Activated CD4-positive, alpha-beta T cell treated with anti-CD3 and anti-CD28 coated beads, Interleukin-2, amount 50 U/mL, for 4 hours (primary cell): ENCODE measurements at places on chromosomes 6 and 20.

- no peak for DNase-seq
Observed at GRCh38 chr6:111767752-111768430, 105.4 kb downstream of the FYN start.

GRCh38 chr6:150638765-150639164 is 39.1 kb downstream of the PLEKHG1 start:
- DNase-seq: no peak

DNA sequence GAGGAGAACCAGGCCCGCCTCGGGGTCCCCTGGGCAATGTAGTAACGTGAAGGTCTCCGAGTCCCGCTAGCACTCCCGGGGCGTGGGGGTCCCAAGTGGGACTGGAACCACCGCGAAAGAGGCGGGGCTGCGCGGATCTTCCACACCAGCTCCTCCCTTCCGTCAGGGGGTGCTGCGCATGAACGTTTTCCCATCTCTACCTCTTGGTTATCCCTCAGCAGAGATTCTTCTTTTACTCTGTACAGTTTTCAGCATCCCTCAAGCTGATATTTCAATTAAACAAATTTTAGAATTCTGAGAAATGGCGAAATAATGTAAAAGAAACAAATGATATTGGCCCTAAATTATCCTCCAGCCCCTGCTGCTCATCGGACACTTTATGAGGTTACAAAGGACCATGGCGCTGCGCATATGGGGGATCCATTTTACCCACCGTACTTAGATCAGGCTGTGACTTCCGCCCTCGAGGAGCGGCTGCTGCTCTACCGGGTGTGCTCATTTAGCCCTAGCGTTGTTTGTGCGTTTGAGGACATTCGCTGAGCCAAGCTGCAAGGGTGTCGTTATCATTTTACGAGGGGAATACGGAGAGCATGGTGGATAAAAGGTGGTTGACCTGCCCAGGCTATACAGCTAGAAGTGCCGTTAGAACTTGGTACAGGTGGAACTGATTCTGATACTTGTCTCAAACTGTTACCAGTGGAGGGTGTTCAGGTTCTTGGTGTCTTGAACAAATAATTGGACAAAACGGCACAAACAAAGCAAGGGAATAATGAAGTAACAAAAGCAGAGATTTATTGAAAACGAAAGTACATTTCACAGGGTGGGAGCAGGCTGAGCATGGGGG is 75.2 kb upstream of the CHD6 start:
- peak; percentile 70 for DNase-seq

GRCh38 chr6:167412506-167412905 is 87.6 kb downstream of the TTLL2 start:
- no peak for DNase-seq

GRCh38 chr6:149217466-149217888 is 100.0 kb upstream of the TAB2 start:
- DNase-seq: no peak

DNA sequence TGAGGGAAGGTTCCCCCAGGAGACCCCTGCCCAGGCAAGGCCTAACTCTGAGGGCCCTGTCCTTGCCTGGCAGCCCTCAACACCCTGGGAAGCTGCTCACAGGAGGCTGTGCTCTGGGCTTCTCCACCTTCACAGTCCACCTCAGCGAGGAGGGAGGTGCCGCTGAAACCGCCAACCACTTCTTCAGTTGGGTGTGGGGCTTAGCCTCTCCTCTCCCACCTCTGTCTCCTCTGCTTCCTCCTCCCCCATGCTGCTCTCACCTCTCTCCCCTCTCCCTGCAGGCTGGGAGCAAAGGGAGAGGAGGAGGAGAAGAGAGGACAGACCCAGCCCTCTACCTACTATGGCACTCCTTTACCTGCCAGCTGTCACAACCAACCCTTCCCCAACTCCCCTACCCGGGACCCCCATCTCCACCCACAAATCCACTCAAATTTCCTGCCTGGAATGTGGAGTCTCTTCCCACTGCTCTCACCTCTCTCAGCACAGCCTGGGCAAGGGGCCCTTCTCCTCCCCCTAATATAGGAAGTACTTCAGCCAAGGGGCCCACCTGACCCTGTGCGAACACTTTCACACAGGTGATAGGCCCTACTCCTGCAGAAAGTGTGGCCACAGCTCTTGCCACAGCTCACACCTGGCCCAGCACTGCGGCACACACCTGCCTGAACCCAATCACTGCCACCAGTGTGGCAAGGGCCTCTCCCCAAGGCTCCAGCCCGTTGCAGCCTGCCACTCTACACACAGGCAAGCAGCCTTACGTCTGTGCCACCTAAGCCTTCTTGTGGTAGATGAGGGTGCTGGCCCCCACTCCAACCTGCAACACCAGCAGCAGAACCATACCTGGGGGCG is 7.2 kb downstream of the RING1 start:
- DNase-seq: no peak

DNA sequence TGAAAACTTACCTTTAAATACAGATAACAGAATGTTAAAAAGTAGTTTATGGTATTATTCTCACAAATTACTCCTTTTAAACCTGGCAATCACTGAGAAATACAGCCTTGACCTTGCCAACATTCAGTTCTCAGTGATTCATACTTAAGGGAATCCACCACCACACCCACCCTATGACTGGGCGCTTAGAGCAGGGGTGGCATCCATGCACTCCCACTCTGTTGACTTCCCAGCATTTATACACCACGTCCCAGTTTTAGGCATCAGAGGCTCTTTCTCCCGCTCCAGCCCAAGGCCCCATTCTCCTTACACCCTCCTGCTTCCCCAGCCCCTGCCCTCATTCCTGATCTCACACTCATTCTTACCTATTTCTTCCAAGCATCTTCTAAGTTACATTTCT is 16.3 kb downstream of the TRAF3IP2 start:
- no peak for DNase-seq

DNA sequence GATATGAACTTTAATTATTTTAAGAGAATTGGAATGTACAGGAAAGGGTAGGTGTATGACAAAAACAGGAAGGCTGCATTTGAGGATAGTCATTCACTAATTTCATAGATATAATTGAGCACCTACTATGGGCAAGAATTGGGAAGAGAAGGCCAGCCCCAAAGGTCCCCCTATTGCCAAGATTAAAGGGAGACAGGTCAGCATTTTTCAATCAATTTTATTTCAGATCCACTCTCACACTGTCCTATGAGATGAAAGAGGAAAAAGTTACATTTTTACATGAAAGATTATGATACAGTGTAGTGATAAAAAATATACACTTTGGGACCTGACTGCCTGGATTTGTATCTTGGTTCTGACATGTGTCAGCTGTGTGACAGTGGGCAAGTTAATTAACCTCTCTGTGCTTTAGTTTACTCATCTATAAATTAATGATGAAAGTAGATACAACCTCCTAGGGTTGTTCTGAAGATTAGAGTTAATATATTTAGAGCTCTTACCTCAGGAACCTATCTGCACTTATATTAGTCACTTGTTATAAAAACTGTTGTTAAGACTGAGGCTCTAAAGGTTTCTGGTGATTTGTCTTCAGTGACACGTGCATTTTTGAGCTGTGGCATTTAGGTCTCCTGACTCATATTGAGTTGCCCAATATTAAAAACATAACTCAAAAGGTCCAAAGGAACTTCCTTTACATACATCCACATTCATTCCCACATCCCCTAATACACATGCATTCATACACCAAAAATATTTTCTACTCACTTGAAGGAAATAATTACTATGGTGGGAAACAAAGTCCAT is 45.7 kb downstream of the SCGN start:
- DNase-seq: no peak

DNA sequence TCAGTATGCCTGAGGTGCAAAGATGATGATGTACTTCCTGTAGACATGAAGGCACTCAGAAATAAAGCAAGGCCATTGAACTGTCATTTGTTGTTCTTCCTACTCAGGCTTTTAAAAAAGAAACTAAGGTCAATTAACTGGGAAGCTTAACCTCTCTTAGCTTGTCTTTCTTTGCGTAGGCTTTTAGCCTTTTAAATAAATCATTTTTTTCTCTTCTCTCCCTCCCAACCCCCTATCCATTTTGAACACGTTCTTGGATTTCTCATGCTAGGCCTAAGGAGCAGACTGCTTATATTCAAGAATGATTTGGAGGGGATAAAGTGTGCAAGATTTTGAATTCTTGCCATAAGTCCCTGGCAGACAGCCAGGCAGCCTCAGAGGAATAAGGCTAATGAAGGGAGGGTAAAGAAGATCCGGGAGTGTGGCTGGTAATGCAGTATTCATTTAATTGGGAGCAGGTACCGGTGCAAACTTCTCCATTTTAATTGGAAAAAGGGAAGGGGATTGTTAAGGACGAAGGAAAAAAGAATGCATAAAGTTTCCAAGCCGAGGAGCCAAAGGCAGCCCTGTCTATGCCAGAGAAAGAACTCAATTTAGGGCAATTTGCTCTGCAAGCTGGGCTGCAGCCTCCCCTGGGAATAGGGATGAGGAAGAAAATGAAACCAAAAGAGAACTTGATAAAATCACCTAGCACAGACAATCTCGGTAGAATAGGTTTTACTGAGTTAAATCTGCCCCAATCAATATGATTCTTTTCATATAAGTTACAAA is 343.8 kb upstream of the MMS22L start:
- DNase-seq: no peak

- DNase-seq: no peak
Observed at GRCh38 chr6:150897400-150897943, 32.0 kb downstream of the MTHFD1L start.

DNA sequence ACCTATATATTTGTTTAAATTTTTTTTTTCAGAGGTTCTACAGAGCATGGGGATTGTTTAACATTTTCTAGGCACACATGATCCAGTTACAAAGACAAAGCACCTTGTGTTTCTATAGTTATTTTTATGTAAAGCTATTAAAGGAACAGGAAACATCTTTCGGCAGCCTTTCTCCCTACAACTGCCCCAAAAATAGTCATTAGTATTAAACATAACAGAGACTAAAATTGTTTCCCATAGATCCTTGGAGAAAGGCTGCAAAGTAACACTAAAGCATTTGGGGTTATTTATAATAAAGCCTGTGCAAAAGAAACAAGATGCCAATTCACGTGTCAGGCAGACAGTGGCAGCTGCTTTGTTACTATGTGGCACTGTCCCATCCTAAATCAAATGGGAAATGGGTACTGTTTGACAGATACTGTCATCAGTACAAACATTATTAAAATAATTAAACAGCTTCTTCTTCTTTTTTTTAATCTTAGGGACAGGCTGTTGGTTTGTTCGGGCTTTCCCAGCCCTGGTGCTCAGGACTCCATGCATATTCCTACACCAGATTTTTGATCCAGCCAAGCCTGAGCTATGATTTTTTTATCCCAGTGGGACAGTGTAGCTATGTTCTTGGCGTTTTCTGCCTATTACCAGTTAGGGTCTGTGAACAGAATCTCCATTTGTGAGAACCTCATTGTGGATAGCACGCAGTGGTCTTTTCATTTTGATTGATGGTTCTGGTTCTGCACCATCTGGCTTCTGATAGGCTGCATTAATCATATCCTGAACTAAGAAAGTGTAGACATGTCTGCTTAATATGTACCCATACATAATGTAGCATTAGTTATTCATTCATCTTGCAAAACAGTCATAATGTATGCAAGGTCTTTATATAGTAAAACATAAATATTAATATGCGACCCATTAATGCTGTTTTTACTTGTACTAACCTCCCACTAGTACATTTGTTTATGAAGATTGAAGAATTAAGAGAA is 460.4 kb upstream of the SOX4 start:
- DNase-seq: no peak

DNA sequence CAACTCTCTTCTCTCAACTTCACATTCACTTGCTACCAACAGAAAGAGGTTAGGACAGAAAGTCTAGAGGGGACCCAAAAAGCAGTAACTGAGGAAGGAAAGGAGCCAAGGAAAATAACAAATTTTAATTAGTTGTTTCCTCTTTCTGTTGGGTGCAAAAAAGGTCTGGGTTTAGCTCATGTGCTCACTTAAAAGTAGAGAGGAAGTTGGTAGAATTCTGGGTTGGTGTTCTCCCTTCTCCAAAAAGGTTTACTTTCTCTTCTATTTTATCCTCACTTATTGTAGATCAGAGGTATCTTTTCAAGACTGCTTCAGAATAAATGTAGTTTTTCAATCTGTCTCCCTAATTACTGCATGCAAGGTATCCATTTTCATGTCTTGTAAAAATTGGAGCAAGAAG is 42.8 kb downstream of the MAP3K7 start:
- no peak for DNase-seq

- no peak for DNase-seq
Observed at GRCh38 chr20:41249411-41250281, 67.9 kb downstream of the ZHX3 start.

DNA sequence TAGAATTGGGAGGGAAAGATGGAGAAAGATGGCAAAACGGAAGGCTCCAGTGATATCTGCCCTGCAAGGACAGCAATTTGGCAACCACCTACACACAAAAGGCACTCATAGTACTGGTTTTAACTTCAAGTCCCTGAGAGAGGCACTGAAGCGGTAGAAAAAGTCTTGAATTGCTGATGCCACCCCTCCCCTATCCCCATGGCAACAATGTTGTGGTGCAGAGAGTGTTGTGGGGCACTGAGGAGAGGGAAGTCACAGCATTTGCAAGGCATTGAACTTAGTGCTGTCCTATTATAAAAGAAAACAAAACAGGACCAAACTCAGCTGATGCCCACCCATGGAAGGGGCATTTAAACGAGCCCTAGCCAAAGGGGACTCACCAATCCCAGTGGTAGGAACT is 343.7 kb downstream of the HAO1 start:
- no peak for DNase-seq

DNA sequence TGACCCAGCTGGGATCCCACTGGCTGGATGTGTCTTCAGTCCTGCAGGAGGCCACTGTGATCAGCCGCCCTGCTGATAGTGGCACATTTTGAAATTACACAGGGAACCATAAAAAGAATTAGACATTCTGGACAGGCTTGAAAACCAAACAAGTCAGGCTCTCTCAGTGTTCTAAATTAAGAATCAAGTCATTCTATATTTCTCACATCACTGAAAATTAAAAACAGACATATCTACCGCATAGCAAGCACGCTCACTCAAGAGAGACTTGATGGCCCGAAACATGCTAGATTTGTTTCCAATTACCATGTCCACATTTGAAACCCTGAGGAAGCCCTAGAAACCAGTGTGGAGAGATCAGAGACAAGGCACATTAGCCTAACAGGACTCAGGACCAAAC is 57.7 kb downstream of the NFATC2 start:
- no peak for DNase-seq

- DNase-seq: no peak
Observed at GRCh38 chr6:88013015-88013414, 34.6 kb upstream of the SPACA1 start.

- no peak for DNase-seq
Observed at GRCh38 chr20:33846291-33846935, 35.3 kb downstream of the CHMP4B start.

DNA sequence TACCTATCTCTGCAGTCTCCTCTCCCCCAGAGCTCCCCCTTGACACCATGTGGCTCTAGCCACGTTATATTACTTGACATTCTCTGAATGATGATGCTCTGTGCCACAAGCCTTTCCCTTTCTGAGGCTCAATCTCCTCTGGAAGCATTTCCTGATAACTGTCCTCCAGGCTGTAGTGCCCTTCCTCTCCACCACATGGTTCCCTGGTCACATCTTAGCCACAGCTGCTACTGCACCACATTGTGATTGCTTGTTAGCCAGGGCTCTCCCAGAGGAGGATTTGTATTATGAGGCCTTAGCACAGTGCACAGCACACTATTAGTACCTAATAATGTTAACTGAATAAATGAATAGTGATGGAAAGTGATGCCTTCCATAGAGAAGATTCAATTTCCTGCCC is 63.9 kb upstream of the RCAN2 start:
- no peak for DNase-seq
